ENCODE measurements at places on chromosomes 16 and 17.

- no peak for DNase-seq
These were observed 18.9 kb downstream of the C17orf75 start for GRCh38 chr17:32323046-32323445.

- DNase-seq = no peak
These were observed 38.8 kb downstream of the WSCD1 start for GRCh38 chr17:6108987-6109386.

- no peak for DNase-seq
These were observed 266.7 kb upstream of the SDK2 start for GRCh38 chr17:73910821-73911515.

- no peak for DNase-seq
These were observed 15.0 kb downstream of the MYH13 start for GRCh38 chr17:10357768-10358167.

DNA sequence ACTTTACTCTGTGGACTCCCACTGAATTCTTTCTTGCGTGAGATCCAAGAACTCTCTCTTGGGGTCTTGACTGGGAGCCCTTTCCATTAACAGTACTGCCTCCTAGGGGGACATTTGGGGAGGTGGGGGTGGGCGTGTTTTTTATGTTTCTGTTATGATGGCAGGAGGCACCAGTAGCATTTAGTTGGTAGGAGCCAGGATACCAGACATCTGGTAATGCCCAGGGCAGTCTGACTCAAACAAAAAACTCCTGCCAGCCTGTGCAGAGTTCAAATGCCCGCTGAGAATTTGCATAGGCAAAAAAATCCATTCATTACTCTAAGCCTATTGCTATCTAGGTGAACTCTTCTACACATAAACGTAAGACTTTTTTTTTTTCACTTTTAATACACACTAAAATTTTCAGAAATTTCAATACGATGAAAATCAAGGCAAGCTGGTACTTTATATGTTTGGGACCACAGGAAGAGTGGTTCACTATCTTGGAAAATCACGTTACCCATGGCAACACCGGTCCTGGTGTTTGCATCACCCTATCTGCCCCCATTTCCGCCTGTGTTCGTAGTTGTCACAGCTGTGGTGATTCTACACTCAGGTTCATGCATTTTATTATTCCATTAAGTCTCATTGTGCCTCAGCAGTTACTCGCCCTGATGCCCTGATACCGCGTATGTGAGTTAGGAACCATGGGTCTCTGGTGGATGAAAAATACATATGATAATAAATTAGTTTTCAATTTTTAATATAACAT lies 121.1 kb upstream of the XYLT1 start:
- no peak for DNase-seq

GRCh38 chr17:27415120-27415795 lies 41.0 kb upstream of the KSR1 start:
- no peak for DNase-seq

DNA sequence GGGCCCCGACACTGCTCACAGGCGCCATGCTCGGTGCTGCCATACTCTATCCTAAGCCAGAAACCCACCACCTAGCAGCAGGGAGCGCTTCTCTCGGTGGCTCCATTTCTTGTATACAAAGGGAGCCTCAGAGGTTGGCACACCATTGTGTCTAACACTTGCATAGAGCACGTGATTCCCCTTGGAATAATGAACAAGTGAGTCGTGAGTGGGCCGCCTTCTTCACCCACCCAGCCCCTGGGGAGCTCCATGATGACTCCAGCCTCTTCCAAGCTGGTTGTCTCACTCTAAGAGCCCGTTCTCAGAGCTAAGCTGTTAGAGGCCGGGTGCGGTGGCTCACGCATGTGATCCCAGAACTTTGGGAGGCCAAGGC lies 82.3 kb upstream of the ZNF469 start:
- DNase-seq = no peak

DNA sequence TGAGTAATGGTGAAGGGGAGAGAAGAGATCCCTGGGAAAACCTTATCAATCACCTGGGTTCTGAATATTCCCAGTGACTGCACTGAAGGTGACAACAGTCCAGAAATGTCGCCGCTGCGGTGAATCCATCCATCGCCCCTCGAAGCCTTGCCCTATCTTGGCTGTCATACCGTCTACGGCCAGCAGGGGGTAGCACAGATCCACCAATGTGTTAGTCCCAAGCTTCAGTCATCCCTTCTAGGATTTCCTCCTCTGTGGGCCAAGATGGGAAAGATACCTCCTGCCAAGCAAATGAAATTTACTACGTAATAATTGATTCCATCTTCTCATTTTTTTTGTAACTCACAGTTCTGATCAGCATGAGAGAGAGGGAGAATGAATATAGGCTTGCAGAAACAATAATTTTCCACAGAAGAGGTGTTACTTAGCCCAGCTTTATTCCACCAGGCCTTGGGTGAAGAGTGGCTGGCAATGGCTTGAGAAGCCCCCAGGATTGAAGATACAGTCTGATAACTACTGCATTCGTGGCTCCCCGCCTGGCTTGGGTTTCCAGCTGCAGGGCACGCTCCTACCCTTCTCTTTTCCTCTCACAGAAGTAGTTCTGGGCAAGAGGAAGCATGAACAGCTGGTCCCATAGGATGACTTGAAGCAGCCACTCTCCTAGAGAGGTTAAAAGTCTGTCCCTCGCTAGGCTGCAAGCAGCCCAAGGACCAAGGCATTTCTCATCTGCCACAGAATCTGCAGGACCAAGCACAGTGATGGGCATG lies 2.6 kb upstream of the FMNL1 start:
- DNase-seq = peak; percentile 79

DNA sequence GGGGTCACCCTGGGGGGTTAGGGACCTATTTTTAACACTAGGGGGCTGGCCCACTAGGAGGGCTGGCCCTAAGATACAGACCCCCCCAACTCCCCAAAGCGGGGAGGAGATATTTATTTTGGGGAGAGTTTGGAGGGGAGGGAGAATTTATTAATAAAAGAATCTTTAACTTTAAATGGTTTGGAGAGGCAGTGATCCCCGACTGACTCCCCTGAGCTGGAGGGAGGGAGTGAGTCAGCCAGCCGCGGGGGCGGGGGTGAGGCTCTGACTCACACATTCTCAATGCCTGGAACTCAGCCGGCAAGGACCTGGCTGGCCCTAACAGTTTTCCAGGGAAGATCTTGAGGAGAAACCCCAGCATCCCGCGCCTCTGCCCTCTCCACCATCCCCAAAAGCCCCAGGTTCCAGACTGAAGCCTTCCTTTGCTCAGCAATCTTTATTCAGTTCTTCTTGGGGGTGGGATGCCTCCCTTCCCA lies 1.5 kb downstream of the HCFC1R1 start:
- peak; percentile 78 for DNase-seq

GRCh38 chr17:10460062-10460461 lies 9.3 kb downstream of the MYH4 start:
- DNase-seq = no peak

DNA sequence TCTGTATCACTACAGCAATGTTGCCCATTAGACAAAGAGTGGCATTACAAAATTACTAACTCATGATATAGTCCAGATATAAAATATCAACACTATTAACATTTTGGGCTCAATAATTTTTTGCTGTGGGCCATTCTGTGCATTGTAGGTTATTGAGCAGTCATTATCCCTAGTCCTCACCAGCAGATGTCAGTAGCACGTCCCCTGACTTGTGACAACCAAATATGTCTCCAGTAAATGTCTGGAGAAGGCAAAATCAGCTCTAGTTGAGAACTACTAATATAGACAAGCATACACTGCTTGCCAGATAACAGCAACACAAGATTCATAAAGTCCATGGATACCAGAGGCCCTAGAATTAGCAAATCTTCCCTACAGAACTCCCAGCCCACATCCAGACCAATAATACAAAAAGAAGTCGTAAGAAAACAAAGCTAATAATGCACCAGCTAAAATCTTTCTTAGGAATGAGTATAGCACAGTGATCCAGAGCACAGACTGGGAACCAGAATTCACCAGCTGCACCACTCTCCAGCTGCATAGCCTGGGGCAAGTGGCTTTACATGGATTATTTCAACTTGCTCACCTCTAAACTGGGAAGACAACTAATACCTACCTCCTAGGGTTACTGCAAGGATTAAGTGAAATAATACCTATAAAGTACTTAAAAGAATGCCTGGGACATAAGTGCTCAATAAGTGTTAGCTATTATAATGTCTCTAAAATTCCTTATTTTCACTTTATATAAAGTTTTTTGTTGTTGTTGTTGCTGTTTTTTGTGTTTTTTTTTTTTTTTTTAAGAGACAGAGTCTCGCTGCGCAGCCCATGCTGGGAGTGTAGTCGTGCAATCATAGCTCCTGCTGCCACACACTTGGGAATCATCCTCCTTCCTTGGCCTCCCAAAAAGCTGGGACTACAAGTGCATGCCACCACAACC lies 23.7 kb downstream of the HELZ start:
- no peak for DNase-seq

DNA sequence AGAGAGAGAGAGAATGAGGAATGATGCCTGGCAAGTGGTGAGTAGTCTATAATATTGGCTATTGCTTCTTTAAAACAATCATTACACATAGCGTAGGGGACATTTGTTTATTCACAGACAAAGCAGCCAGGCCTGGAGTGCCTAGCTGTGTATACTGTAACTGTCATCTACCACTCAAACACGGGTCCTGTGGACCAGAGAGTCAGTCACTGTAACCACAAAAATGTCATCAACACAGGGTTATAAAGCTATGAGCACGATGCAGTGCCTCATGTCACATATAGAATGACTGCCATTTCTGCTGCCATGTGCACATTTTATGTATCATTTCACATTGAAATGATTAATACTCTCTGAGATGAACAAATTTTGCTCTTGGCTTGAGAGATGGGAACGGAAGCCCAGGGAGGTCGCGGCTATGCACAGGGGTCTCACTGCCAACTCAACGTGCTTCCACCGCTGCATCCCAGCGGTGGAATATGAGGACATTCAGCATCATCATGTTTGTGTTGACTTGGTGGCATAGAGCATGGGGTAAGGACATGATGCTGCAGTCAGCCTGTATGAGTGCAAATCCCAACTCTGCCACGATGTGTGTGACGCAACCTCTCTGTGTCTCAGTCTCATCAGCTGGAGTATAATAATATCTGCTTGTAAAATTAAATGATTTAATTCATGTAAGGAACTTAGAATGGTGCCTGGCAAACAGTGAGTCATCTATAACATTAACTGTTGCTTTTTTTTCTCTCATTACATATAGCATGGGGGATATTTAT lies 3.3 kb downstream of the MT1H start:
- no peak for DNase-seq

Data from activated CD8-positive, alpha-beta memory T cell treated with anti-CD3 and anti-CD28 coated beads for 1 hour (primary cell).